ENCODE measurements at places on chromosomes 7 and 10.

DNA sequence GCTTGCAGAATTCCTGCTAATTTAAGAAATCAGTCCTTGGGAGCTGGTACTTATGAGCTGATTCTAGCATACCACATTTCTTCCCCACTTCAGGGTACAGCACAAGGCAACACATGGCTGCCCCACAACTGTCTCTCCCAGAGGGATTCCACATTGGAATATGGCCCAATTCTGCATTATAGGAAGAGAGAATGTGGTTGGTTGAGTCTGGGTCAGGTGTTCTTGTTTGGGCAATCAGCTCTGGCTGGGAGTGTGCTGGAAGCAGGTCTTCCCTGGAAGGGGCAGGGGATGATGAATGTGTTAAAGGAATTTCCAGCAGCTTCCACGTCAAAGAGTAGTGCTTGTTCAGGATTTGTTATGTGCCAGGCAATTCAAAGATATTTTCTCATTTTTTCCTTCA is 95.7 kb downstream of the BUB3 start:
- no peak for DNase-seq

DNA sequence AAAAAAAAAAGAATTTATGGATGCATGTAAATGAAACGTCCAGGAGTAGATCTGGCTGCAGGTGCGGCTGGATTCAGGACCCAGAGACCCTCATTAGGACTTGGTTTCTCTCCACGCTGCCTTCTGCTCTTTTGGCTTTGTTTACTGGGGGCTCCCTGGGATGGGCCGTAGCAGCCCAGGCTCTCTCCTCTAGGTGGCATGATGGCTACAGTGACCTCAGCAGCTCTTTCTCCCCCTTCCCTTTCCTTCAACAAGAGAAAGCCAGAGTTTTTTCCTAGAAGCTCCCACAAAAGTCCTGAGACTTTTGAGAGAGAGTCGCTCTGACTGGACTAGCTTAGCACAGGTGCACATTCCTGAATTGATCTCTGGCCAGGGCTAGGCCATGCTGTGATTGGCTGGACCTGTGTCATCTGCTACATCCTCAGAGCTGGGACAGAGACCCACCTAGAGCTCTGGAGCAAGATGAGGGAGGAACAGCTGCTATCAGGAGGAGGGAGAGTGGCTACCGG is 67.8 kb upstream of the PDCD4 start:
- peak; percentile 61 for DNase-seq

- no peak for DNase-seq
These were observed 1.3 kb downstream of the PRKCQ start for GRCh38 chr10:6578795-6579182.

GRCh38 chr7:74396993-74397392 is 56.7 kb upstream of the GTF2IRD1 start:
- no peak for DNase-seq

- no peak for DNase-seq
These were observed 2.2 kb downstream of the PLPP4 start for GRCh38 chr10:120459185-120459584.

DNA sequence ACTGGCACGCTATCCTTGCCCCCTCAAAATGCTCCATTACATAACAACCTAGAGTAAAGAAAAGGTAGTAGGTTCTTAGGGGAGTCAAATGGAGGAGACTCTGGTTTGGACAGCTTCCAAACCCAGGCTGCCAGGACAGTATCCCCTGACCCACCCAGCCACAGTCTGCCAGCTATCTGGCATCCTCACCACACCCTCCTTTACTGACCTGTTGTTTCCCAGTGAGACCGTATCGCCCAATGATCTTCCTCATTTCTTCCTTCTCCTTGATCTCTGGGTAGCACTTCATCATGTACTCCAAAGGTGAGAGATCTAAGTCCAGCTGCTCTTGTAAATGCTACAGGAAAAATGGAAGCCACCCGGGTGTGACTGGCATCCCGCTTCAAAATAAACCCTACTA is 5.1 kb upstream of the H2BK1 start:
- no peak for DNase-seq

DNA sequence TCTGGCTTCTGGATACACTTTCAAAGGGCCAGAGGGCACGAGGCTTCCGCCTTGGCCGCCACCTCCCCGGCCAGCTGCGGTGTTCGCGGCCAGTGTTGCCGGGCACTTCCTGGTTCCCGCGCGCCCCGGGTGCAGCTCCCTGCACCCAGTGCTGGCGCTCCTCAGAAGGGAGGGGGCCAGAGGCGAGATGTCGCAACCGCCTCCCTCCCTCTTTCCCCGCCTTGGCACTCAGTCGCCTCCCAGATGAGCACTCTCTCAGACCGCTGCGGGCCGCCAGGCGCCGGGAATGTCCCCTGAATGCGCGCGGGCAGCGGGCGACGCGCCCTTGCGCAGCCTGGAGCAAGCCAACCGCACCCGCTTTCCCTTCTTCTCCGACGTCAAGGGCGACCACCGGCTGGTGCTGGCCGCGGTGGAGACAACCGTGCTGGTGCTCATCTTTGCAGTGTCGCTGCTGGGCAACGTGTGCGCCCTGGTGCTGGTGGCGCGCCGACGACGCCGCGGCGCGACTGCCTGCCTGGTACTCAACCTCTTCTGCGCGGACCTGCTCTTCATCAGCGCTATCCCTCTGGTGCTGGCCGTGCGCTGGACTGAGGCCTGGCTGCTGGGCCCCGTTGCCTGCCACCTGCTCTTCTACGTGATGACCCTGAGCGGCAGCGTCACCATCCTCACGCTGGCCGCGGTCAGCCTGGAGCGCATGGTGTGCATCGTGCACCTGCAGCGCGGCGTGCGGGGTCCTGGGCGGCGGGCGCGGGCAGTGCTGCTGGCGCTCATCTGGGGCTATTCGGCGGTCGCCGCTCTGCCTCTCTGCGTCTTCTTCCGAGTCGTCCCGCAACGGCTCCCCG is at the start of gene FFAR4:
FFAR4 (plus strand) TSS at position 231 of the 842 bp plus-strand sequence; CDS start at position 287, 56 bp downstream.
- DNase-seq, result no peak

- DNase-seq, result no peak
These were observed 115.6 kb upstream of the TNS3 start for GRCh38 chr7:47697543-47697942.

DNA sequence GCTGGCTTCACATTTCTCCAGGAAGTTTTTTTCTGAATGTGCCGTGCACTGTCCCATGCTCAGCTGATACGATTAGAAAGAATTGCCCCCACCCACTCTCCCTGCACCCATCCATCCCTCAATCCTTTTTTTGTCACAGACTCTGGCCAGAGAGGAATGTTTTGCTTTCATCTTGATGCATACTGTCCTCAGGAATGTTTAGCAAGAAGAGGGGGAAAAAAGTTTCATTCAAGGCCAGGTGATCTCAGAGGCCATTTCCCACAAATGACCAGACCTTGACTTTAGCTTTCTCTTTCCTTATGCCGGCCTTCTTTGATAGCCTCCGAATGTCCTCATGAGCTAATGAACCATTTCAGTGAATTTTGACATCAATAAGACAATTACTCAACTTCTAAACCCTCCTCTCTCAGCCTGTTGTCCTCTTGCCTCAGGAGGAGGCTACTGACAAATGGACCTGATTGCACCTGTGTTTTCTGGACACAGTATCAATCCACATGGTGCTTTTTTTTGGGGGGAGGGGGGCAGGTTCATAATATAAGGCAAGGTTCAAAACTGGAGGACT is 105.0 kb upstream of the KLF6 start:
- peak; percentile 76 for DNase-seq

Data from fibroblast of skin of scalp (primary cell).